ENCODE measurements at places on chromosomes 16 and 17.

DNA sequence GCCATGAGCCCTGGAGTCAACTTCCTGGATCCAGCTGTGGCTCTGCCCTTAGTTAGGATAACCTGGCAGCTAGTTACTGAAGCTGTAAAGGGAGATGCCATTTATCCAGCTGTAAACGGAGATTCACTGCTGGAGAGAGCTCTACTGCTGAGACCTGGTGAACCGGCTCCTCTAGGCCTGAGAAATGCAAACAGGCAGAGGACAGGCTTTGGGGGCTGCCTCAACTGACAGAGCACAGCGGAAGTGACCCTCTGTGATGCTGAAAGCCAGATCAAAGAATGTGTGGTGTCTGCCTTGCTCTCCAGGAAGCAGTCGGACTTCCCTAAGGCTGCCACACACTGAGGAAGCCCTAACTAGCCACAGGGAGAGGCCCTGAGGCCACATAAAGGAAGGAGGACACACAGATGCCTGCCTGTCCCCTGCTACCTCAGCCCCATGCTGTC, 21.9 kb upstream of the GPRC5C start:
- no peak for DNase-seq

DNA sequence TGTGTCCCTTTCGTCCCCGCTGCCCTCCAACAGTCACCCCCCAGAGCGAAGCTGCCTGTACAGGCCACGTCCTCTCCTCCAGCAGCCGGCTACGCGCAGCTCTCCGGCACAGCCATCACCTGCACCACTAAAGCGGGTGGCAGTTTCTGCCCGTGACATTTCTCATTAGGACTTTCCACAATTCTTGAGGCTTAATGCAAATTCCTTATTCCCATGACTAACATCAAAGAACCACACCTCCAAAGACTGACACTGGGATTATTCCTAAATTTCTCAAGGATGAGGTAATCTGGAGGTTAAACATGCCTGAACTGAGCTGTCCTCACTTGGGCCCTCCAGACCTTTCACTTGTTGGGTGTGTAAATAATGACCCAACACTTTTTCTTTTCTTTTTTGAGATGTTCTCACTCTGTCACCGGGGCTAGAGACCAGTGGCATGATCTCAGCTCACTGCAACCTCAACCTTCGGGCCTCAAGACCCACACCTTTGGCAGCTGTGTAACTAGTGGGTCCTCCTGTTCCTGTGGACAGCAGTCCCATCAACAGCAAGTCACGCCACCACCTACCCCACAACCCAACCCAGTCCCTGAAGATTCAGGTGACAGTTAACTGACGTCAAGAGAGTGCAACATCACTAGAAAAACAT, 11.7 kb downstream of the ANKRD11 start:
- no peak for DNase-seq

GRCh38 chr17:2253768-2254406, 49.7 kb downstream of the SMG6 start:
- no peak for DNase-seq

- no peak for DNase-seq
Observed at GRCh38 chr16:23500212-23500861, 10.0 kb downstream of the GGA2 start.

GRCh38 chr16:82954224-82954929, 327.6 kb downstream of the CDH13 start:
- DNase-seq, result no peak

DNA sequence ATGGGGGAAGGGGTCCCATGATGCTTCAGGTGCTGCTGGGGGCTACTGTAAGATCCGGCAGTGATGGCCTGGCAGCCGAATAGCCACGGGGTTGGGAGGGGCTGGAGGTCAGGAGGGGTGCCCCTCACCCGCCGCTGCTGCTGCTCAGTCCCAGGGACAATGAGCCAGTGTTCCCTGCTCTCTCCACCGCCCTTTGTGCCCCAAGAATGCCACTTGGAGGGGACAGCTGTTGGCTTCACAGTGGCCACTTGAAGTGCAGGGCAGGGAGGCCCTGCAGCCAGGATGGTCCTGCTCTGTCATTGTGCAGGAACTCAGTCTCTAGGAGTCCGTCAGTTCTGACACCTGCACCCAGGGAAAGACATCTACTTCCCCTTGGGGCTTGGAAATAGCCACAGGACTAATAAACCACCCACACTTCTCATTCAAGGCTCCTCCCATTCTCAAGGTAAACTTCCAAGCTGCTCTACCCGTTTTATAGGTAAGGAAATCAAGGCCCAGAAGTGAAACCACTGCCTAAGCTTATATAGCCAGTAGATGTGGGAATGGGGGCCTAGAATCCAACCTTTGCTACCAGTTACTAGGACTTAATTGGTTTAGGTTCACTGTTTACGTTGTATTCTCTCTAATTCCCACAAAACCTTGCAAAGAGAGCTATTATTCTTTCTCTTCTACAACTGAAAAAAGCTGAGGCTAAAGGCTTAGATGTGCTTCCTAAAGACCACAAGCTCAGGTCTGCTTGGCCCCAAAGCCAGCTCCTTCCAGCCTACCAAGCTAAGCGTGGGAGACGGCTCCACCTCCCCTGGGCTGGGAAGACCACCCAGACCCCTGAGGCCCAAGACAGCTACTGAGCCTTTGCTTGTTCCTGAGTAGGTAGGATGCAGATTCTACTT, 6.2 kb upstream of the CPSF4L start:
- no peak for DNase-seq

- no peak for DNase-seq
Observed at GRCh38 chr17:82879241-82879640, 39.4 kb upstream of the ZNF750 start.

- no peak for DNase-seq
Observed at GRCh38 chr16:82728901-82729300, 102.1 kb downstream of the CDH13 start.

DNA sequence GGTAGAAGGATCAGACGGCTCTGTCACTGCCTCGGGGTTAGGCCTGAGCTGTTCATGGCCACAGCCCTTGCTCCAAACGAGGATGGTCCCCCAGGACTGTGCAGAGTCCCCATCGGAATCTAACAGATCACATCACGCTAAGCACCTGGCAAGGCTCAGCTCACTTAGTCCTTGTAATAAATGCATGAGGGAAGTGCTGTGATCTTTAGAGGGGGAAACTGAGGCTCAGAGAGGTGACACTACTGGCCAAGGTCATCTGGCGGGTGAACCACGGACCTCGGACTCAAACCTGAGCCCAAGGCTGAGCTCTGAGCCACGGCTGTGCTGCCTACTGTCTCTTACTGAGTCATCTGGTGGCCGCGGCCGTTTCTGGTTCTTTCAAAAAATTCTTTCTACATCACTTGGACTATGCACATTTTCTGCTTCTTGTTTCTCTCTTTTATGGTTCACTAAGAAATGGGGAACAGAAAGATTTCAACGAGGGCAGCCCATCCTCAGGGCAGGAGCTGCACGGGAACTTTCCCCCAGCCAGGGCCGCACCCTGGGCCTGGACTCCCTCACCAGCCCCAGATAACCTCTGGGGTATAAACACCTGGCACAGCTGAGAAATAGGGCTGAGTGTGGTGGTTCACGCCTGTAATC, 55.6 kb downstream of the COTL1 start:
- DNase-seq, result no peak

DNA sequence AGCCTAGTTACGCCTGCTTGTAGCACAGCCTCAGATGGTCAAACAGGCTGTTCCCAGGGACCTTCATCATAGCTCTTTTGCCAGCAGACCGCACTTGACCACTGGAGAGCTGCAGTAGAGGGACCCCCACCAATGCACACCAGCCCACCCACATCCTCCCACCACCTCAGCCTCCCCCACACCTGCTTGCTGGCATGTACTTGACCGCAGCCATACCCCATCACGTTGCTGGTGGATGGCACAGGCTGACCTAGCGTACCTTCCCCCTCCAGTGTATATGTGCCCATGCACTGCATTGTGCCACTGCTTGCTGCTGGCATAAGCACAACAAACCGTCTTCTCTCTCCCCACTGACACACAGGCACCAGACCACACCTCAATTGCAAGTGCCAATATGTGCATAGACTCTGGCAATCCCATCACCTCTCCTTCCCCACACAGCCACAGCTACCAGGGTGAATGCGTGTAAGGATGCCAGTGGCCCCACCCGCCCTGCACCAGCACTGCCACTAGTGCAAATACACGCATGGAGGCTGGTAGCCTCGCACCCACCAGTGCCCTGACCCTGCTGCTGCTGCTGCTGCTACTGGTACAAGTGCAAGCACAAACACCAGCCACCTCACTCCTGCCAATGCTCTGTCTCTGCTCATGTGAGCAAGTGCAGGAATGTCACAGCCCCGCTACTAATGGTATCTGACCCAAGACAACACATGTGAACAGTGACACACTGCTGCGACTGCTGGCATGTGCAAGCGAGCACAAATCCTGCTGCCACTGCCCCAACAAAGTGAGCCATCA, 1377.6 kb downstream of the CDH11 start:
- no peak for DNase-seq

DNA sequence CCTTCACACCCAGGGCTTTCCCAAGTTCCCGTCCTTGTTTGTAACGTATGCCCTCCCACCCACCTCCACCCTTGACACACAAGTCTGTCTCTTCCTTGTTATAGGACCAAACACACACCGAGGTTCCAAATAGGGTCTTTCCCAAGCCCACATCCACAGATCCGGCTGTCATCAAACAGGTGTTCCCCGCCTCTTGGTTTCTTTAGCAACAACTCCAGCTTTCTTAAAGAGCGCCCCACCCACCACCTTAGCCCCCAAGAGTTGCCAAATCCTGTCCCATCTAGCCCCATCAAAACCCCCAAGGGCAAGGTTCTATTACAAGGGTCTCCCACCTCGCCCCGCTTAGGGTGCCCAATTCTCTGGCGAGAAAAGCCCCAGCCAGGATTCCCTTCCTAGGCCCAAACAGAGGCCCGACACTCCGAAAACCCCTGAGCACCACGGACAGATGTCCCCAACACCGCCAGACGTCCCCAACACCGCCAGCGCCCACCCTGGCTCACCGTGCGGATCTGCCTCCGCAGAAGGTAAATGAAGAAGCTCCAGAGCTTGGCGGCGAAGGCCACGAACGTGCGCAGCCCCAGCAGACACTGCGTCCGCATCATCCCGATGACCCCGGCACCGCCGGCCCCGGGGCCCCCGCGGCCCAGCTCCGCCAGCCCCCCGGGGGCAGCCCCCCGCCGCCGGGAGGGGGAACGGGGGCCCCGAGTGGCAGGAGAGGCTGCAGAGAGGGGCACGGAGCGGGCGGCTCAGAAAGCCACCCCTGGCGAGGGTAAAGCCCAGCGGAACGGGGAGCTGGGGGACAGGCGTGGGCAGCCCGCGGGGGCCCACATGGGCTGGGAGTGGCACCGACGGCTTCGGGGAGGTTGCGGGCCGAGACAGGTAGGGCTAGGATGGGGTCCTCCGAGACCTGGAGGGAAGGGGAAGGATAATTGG, 573 bp downstream of the CTDNEP1 start:
- no peak for DNase-seq

Measured in cortex of kidney (tissue), 1 donor.